NCI-H774 (cell line): ENCODE measurements at places on chromosomes 16 and 17.
A peak's percentile ranks its signal among the peaks of the same experiment; 100 is the strongest.

- peak; percentile 65 for DNase-seq
Observed at GRCh38 chr17:80220054-80220735, at the start of the genes SGSH and SLC26A11. Gene SGSH (minus strand): TSS chr17:80220333. CDS start chr17:80220313, 20 bp downstream. Gene SLC26A11 (plus strand): TSS chr17:80220427. CDS start chr17:80221561, 1,134 bp downstream.

DNA sequence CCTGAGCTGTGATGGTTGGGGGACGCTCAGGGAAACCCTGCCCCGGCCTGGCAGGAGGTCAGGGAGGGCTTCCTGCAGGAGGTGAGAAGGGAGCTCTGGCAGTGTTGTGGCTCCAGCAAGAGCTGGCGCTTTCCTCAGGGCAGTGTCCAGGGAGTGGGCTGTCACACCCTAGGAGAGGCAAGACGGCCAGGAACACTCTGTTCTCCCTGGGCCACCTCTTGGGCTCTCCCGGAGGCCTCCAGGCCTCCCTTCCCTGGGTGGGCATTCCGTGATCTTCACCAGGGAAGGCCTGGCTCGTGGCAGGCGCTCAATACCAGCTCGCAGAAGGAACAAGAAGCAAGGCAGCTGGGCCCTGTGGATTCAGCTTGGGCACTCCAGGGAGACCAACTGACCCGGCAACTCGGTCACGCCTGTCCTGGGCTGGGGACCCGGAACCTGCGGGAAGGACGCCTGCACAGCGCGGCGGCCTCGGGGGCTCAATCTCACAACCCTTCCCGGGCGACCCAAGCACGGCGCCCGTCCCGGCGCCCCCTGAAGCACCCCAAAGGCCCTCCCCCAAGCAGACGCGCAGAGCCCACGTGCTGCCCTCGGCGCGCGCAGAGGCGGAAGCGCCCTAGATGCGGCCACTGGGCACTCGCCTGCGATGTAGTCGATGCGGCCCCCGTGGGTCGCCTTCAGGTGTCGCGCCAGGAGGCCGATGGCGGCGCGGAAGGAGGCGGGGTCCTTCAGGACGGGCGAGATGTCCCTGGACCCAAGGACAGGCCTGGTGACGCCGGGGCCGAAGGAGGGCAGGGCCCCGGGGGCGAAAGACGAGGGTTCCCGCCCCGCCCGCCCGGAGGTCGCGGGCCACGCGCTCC is 588 bp downstream of the APRT start:
- DNase-seq, result peak; percentile 50

DNA sequence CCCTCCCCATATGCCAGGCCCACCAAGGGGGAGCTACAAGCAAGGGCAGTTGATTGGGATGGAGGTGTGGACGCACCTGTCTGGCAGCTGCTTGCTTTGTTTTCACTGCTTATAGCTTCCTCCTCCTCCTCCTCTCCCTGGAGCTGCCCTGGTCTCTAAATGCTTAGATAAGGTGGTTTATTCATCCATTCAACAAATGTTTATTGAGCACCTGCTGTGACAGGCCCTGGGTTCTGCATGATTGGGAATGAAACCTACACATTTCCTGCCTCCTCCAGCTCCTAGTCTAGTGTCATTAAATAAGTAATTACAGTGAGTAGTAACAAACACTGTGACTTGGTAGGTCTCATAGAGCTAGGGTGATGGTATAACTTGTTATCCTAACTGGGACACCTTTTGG is 17.4 kb upstream of the MAP3K14 start:
- DNase-seq, result peak; percentile 89

- DNase-seq, result no peak
Observed at GRCh38 chr17:63497708-63498483, 21.0 kb downstream of the ACE start.

- DNase-seq, result peak; percentile 14
Observed at GRCh38 chr16:15704545-15704987, 54.5 kb downstream of the NDE1 start.

DNA sequence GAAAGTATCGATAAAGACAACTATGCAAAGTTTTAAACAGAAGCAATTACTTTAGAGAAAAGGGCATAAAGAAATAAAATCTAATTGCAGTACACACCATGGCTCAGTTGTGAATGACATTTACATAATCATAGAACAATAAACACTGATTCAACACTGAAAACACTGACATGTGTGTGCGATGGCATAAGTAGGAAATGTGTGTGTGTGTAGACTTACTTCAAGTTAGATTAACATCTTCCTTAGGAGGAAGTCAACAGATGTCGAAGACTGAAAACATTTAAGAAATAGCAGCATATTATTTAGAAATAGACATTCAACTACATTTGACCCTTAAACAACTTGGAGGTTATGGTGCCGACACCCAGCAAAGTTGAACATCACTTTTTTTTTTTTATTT is 172.4 kb downstream of the STX8 start:
- no peak for DNase-seq

- peak; percentile 68 for DNase-seq
Observed at GRCh38 chr17:4997302-4998026, at the start of the genes INCA1 and KIF1C. Gene INCA1 (minus strand): TSS chr17:4997522. CDS start chr17:4994437, 3,085 bp downstream. Gene KIF1C (plus strand): TSS chr17:4997950. CDS start chr17:5000247, 2,297 bp downstream.

GRCh38 chr17:55089256-55089655 is 120.7 kb downstream of the STXBP4 start:
- no peak for DNase-seq

DNA sequence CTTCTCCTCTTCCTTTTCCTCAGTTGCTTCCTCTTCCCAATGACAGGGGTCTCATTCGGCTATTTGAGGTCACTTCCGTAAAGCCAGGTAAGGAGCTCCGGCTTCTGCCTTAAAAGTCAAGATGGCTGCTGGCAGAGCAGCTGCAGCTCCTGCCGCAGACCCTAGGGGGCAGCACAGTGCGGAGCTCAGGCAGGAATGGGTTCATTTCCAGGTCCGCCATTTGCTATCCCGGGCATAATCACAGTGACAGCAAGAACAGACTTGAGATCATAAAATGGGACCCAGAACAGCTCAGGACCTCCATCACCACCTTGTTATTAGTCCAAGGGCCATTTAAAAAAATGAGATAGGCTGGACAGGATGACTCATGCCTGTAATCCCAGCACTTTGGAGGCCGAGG is 199.5 kb downstream of the ZNF18 start:
- DNase-seq, result no peak

GRCh38 chr16:8251298-8251697 is 339.0 kb downstream of the TMEM114 start:
- DNase-seq, result no peak

DNA sequence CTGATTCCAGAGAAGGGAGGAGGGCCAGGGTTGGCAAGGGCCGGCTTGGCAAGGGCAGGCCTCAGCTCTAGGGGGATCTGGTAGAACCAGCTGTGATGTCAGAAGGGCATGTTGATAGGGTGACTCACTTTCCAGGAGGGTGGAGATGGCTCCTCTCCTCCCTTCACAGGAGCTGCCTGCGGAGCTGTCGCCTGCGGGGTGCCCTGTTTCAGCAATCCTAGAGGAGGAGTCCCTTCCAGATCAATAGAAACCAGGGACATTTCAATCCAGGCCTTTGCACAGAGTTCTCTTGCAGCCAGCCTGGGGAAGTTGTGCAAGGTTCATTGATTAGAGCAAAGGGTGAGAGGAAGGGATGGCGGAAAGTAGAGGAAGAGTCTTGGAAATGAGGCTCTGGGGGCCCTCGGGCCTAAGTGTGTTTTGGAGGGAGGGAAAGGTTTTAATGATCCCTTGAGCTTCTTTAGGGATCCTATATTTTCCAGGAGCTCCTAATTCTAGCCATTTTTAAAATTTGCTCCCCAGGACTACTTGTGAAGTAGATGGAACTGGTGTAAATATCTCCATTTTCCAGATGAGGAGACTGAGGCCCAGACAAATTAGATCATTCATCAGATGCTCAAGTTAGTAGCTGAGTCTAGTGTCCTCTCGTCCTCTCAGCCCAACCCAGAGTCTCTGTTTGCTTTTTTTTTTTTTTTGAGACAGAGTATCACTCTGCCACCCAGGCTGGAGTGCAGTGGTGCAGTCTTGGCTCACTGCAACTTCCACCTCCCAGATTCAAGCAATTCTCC is 24.8 kb upstream of the CSNK2A2 start:
- DNase-seq, result no peak

DNA sequence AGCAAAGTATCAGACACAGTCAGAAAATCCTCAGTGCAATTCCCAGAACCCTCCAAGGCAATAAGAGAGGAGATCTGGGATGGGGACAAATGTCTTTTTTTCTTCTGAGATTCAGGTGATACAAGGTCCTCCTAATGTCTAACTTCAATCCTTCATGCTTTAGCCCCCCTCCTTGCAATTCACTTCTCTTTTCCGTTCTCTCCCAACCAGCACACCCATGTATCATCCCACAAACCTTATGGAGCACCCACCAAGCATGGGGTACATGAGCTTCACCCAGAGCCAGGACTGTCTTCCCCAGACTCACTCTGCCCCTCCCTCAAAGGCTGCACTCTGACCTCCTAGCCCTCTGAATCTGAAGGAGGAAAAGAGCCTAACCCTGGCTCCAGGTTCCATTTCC is 10.1 kb downstream of the HDAC5 start:
- no peak for DNase-seq

- DNase-seq, result no peak
Observed at GRCh38 chr16:11117576-11118211, 138.3 kb downstream of the SOCS1 start.
